ENCODE measurements at places on chromosomes 7 and 10.

DNA sequence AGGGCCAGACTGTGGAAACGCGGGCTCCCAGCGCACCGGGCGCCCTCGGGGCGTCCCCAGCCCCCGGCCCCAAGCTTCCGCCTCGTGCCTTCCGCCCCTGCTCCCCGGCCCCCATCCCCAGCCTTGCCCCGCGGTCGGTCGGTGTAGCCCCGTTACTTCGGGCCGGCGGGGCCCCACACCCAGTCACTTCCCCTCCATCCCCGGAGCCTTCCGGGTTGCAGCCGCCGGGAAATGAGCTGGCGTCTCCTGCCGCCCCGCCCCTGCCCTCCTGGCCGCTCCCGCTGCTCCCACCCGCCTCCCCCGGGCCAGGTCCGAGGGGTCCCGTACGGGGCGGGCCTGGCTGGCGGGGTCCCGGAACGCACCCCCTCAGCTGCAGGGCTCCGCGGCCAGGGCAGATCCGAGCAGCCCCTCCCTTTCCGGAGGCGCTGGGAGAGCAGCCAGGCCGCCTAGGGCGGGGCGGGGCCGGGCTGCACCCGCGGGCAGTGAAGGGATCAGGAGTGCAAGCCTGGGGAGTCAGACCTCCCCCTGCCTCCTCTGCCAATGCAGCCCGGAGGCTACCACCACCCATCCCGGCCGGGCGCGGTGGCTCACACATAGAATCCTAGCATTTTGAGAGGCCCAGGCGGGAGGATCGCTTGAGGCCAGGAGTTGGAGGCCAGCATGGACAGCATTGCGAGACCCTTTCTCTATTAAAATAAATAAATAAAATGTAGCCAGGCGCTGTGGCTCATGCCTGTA, 709 bp downstream of the ARPC1B start:
- peak; percentile 77 for DNase-seq

- no peak for DNase-seq
These were observed 910.3 kb downstream of the LRMDA start for GRCh38 chr10:76341740-76342139.

DNA sequence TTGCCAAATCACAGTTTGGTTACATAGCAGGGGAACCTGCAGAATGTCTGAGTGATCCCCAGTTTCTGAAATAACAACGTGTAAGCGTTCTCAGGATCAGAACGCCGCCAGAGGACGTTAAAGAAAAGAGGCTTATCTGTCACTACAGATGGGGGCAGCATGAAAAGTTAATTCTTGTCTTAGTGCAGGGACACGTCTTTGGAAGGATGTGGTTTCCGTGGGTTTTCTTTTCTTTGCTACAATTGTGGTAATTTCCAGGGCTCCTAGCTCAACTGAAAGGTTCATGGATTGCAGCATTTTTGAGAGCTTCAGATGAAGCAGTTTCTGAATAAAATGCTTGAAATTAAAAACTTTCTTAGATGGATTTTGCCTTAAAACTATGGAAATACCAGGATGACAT, 106.6 kb downstream of the PRKCQ start:
- DNase-seq, result peak; percentile 58

GRCh38 chr7:67917437-67917755, 920.8 kb downstream of the TYW1 start:
- DNase-seq, result no peak

- no peak for DNase-seq
These were observed 76.6 kb downstream of the PTPRE start for GRCh38 chr10:127983344-127984100.

GRCh38 chr7:139734395-139734794, 43.4 kb downstream of the HIPK2 start:
- DNase-seq, result no peak

DNA sequence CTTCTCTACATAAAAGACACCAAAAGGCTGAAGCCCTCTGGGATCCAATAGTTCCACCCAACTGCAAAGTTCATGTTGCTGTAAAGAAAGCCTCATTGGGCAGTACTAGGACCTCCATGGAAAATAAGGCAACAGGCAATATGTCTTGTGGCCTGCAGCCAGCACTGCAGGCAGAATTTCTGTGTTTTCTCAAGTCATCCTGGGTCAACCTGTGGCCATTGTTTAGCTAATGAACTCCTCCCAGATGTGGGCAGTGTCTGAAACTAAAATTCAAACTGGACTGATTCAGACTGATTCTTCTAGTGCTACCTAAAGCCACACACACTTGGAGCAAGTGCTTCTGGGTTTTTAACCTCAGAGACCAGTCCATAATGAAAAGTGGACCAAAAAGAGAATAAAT, 141.5 kb downstream of the PPP1R17 start:
- DNase-seq, result no peak

- DNase-seq, result no peak
These were observed 56.0 kb upstream of the SLC35G1 start for GRCh38 chr10:93837822-93838221.

GRCh38 chr10:72306215-72306760, 32.6 kb downstream of the DDIT4 start:
- DNase-seq, result no peak

- no peak for DNase-seq
These were observed 56.1 kb downstream of the CDK1 start for GRCh38 chr10:60834401-60834800.

DNA sequence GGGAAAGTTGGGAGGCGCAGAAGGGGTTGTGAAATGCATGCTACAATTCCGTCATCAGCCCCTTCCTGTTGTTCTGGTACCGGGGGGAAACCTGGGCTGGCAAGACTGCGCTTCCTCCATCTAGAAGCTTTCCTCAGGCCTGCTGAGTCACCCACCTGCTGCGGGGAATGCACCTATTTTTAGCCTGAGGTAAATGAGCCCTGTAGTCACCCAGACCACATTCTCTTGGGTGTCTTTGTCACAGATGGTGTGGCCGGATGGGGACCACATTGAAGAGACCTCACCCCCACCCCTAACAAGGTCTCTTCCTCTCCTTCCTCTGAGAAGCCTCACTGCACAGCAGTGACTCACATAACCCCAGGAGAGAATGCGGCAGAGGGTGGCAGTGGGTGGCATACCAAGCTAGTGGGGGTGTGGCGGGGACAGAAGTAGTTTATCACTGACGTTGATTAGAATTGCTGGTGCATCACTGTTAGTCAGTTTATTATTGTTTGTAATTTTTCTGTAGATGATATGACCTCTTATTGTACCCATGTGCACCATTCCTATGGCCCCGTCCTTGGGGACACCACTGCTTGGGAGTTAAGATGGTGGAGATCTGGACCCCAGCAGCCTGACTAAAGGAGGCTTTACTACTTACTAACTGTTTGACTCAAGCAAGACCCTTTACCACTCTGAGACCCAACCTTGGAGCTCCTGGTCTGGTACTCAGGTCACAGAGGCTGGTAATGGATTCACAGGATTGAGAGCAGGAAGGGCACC, 83.0 kb upstream of the DUSP5 start:
- DNase-seq, result peak; percentile 90

DNA sequence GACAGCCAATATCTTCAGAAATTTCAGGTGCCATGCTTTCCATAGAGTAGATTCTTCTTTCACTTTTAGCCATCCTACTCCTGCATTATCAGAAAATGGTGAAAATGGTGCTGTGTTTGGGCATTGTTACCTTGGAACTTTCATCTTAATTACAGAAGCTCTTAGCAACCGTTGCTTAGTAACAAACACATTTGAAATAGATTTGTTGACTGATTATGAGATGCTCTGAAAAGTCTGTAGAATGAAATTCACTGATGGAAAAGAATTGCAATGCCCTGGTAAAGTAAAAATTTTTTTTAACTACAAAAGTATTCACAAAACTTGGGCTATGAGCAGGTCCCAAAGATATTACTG, 249.3 kb upstream of the NEBL start:
- no peak for DNase-seq

DNA sequence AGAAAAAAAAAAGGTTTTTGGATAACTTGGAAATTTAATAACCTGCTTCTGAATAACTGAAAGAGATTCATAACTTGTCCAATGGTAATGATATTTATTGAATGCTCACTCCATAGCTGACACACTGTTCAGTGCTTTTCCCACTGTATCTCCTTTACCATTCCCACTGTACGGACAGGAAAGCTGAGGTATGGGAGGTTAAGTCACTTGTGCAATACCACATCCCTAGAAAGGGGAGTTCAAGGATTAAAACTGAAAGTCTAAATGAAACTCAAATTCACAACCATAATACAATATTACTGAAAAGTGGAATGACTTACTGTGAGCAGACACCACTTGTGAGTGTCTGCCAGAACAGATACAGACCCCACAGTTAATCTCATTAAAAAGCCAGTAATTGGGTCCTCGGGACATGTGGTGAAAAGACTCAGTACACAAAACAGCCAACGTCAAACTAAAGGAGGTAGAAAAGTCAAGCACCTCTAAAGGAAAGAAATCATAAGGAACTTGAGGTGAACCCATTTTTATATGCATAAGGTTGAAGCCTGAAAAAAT, 13.8 kb upstream of the RHOBTB1 start:
- DNase-seq, result no peak

DNA sequence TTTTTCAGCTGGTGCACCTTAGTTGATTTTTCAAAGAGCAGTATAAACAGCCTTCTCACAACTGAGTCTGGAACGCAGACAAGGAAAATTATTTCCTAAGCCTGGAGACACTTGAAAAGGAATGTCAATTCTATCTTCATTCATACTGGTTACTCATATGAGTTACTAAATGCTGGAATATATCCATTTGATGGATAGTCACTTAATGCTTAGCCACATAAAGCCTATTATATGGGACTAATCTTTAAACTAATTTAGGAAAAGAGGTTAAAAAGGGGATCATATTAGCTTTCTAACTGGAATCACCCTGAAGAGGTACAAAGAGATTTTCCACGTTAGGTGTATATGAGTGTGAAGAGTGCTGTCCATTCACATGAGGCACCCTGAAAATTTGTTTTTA, 1.7 kb upstream of the HOXA4 start:
- no peak for DNase-seq

- no peak for DNase-seq
These were observed 709.1 kb upstream of the FZD8 start for GRCh38 chr10:36351159-36351558.

- DNase-seq, result no peak
These were observed 457.4 kb downstream of the DNAJB6 start for GRCh38 chr7:157793973-157794745.

DNA sequence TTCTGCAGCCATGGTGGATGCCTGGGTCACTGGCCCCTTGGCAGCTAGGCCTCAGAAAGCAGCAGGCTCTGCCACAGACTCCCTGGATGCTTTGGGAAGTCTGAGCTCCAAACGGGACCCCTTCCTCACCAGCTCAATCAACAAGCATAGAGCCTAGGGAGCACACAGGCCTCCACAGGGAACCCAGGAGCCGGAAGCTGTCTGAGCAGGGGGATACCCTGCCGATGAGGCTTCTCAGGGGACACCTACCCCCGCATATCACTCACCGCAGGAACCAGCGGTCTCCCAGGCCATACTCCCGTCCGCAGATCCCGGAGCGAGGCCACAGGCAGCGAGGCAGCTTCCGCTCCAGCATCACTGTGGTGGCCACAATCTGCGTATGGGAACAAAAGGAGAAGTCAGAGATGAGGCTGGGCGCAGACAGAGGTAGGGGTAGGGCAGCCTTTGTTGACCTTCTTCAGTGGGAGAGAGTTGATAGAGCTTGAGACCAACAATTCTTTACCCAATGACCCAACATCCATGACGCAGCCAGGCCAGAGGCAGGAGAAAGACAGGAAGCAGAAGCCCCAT, 13.4 kb downstream of the TRPV6 start:
- DNase-seq, result no peak

GRCh38 chr10:118892255-118892654, 137.3 kb upstream of the NANOS1 start:
- no peak for DNase-seq

DNA sequence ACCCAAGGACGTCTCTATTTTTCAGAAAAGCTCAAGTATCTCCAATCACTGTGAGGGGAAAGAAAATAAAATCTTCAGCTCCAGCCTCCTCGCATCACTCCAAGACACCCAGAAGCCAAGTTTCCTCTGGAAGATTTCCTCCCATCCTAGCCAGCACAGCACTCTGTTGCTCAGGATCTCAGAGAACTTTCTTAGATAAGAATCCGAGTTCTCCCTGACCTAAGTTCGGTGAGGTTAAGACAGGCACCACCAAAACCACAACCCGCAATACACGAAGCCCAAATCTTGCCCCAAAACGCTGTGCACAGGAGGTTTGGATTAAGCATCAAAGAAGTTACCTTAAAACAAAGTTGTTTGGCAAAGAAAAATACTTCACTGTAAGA, 4.2 kb downstream of the FAM53B start:
- no peak for DNase-seq

- no peak for DNase-seq
These were observed 53.8 kb upstream of the GSAP start for GRCh38 chr7:77469927-77470326.

DNA sequence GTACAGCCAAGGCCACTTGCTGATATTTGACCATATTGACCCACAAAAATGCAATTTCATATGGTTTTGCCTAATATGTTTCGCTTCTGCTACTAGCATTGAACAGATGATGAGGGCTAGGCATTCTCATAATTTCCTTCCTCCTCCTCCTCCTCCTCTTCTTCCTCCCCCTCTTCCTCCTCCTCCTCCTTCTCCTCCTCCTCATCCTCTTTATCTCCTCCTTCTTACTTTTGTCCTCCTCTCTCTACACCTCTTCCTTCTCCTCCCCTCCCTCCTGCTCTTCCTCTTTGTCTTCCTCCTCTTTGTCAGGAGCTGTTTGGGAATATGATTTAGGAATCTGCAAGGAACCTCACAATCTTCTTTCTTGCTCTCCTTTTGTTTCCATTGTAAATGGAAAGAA, 133.9 kb upstream of the CELF2 start:
- DNase-seq, result no peak

DNA sequence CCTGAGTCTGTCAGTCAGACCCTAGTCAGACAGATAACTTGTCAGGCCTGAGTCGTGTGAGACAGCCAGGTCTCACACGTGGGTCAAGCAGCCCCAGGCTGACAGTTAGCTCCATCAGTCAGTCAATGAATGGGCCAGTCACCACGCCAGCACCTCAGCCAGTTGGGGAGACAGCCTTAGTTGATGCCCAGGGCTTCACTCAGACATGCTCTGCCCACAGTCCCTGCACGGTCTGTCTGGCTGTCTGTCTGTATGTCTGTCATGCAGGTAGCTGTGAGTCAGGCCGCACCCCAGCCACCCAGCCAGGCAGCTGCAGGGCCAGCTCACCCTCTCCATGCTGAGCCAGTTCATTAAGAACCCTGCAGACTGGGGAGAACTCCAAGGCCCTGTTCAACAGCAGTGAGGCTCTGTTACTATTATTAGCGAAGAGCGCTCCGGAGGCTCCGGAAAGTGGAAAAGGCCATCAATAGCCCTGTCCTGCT, 141.1 kb upstream of the PCBD1 start:
- no peak for DNase-seq

Measured in stimulated activated CD8-positive, alpha-beta memory T cell treated with anti-CD3 and anti-CD28 coated beads, Interleukin-4, amount 100 ng/mL, for 48 hours (primary cell).